ENCODE measurements at places on chromosomes 11 and 22.

DNA sequence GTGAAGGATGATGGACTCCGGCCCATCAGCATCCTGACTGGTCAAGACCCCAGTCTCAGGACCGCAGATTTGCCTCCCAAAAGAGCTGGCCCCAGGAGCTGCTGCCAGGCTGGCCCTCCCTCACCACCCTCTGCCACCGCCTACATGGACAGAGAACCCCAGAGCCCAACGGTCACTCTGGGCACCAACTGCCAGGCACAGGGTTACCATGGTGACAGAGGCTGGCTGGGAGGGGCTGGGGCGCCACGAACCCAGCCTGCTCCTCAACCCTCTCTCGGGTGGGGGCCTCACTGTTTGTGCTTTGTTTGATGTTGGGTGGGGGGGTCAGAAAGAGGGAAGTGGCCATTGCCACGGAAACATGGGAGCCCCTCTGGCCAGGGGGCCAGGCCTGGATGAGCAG is 55.8 kb downstream of the ELFN2 start:
- DNase-seq: no peak

- DNase-seq: no peak
Observed at GRCh38 chr11:94544646-94545263, 1.0 kb downstream of the FUT4 start.

- no peak for DNase-seq
Observed at GRCh38 chr11:14075118-14076078, 112.9 kb downstream of the SPON1 start.

DNA sequence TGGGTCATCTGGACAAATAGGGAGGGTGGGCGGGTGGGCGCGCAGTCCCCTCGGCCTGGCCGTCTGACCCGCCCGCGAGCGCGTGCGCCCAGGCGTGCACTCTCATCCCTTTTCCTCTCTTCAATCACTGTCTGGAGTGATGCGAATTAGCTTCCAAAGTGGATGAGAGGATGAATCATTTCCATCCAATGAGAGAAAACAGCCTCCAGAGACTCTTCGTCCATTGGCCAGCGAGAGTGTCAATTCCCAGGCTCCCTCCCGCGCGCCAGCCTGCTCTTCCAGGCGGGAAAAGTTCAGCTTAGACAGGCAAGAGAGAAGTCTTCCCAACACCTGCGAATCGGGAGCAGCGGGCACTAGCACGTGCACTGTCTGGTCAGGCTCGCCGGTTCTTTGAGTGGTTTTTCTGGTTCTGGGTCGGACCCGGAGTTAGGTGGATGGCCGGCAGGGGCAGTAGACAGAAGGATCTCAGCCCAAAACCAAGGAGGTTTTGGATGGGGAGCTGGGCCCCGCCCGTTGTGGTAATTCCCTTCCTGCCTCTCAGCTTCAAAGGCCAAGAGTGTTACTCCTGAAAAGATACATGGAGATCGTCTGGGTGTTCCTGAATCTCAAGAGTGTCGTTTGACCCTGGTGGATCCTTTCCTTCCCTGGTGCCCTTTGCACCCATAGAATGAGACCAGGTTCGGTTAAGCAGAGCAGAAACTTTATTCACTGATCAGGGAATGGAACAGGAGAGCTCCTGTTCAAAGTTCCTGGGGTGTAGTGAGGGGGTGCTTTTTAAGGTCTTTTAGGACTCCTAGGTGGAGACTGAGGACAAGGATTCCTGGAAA is 33.4 kb upstream of the GLYATL1 start:
- peak; percentile 92 for DNase-seq

DNA sequence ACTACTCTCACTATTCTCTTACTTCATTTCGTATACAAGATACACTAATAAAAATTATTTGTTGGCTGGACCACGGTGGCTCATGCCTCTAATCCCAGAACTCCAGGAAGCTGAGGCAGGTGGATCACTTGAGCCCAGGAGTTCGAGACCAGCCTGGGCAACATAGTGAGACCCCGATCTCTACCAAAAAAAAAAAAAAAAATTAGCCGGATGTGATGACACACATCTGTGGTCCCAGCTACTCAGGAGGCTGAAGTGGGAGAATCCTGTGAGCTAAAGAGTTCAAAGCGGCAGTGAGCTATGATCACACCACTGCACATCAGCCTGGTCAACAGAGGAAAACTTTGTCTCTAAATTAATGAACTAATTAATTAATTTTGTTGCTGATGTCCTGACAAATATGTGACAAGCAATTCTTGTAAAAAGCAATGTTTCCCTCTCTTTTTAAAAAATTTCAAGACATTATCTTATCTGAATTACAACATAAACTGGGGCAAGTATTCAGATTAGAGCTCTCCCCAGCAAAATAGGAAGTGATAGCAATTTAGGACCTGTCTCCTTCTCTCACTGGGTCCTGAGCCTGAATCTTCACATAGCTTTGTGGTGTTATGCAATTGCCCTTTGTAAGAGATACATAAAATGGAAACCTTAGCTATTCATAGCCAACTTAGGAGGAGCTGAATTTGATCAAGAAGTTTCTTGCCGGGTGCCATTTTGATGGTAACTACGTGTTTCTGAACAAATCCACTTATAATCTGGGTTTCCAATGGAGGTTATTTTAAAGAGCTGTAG is 17.6 kb upstream of the TMA7B start:
- no peak for DNase-seq

DNA sequence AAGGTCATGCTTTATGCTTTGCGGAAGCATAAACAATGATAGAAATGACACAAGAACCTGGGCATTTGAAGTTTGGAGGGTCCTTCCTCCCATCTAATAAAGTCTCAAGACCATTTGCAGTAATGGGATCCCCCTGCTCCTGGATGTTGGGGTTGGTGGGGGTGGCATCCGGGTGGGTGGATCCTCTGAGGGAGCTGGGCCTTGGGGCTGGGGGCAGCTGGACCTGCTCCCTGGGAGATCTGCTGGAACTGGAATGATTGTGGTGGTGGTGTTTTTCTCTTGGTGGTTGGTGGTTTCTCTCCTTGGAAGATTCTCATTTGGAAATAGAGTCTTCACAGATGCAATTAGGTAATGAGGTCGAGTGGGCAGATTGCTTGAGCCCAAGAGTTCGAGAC is 2.2 kb upstream of the NAP1L4 start:
- no peak for DNase-seq

DNA sequence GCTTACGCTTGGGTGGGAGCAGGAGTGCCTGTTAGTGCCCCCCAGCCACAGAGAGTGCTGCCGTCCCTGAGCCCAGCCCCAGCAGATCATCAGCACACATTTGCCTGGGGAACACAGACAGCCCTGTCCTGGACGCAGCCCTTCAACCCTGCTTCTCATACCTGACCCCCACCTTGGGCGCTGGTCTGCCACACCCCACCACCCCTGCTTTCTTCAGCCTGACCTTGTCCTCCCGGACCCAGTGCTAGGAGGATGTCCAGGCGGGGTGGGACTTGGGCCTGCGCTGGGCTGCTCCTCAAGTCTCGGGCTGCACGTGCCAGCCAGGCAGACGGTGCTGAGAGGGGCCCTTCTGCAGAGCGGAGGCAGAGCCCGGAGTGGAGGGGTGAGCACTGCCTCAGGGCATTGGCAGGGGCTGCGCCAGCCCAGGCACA is 119.2 kb downstream of the KCNQ1OT1 start:
- DNase-seq: no peak

GRCh38 chr22:19970031-19970478 is 28.4 kb upstream of the TXNRD2 start:
- DNase-seq: no peak

DNA sequence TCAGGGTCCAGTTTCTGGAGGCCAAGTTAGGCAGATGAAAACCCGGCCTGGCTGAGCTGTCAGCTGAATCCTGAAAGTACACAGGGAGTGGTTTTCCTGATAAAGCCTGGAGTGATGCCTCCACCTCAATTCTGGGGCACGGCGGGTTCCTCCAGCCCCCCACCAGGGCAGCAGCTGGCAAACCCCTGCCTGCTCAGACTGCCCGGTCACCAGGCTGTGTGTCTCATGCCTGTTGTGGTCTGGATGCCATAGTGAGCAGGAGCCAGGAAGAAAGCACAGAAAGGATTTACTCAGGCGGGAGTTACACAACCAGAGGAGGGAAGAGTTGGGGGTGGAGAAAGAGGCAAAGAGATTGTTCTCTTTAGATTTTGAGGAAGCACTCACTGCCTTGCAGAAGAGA is 119.9 kb upstream of the RASSF10 start:
- DNase-seq: peak; percentile 78

GRCh38 chr11:134731213-134731961 is 319.3 kb upstream of the B3GAT1 start:
- DNase-seq: no peak

- peak; percentile 43 for DNase-seq
Observed at GRCh38 chr22:45208993-45209838, 31.5 kb downstream of the KIAA0930 start.

DNA sequence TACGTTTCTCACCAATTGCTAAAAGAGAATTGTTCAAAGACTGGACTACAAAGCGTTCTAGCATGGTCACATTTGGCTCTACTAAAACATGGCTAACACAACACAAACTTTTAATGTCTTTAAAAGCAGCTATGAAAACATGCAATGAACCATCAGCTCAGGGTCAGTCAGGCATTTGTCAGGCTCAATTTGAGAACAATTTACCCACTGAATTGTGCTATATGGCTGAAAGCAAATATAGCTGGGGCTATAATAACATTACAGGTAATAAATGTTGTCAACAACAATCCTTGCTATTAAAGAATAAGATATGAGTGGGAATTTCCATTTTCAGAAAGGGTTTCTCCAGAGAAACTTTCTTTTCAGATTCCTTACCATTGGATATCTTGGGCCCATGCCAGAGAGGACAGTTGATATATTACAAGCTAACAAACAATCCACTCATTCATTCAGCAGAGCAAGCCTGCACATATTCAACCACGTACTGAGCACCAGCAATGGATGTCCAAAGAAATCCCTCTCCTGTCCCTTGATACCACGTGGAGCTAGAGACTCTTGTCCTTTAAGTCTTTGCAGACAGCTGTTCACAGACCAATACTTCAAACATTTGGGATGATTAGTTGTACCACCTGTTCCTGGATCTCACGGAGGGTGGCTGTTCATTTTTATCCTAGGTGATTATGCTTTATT is 82.5 kb upstream of the DDI1 start:
- no peak for DNase-seq

- DNase-seq: no peak
Observed at GRCh38 chr11:111514216-111515031, at the start of gene HOATZ. Gene HOATZ (plus strand): TSS chr11:111514778. CDS start chr11:111514785, 7 bp downstream.

DNA sequence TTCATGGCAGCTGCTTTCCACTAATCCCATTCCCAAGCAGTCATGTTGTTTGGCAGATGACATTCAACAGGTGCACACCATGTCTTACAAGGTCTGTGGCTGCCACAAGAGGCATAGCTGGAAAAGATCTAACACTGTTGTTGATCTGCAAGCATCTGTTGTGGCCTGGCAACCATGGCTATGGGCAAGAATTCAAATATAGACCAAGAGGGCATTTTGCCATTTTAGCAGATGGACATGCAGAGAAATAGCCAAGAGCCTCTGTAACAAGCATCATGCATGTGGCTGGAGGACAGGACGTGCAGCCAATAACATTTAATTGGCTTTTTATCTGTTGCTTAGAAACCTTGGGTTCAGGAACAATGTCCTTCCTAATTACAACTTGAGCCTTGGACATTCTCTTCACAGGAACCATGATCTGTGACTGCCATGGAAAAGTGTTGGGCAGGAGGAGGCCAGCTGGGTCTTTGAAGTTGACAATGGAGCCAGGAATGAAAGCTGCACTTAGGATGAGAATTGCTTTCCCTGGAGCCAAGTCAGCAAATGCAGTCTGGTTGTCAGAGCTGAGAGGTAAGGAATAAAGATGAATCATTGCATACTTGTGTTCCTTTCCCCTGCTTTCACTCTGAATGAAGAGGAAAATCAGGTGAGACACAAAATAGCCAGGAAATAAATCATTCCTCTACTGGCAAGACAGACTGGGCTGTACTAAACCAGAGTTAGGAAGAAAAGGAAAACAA is 113.6 kb upstream of the ANO5 start:
- no peak for DNase-seq

- no peak for DNase-seq
Observed at GRCh38 chr22:24054356-24054755, 43.3 kb downstream of the CABIN1 start.

- DNase-seq: no peak
Observed at GRCh38 chr11:68517121-68517741, 56.7 kb downstream of the PPP6R3 start.

DNA sequence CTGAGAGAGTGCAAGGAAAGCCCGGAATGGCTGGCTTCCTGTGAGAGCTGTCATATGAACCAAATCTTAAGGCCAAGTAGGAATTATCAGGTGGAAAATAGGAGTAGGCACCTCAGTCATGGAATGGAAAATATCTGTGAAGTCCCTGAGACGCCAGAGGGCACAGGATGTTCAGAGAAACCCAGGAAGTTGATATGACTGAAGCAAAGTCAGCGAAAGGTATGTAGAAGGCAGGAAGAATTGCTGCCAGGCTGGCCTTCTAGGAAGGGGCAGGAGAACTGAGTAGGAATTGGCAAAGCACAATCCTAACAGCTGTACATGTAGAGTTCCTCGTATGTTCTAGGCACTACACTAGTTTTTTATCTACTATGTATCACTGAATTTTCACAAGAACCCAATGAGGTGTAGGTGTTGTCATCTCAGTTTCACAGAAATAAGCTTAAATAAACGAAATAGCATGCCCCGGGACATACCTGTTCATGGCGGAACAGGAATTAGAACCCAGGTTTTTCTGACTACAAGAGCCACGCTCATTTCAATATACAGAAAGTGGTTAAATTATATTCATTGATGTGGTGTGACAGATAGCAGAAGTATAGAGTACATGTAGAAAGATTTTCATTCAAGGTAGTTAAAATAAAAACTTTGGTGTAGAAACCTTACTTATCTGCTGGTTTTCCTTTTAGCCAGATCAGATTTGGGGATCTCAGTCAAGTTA is 17.0 kb downstream of the HMGXB4 start:
- no peak for DNase-seq

DNA sequence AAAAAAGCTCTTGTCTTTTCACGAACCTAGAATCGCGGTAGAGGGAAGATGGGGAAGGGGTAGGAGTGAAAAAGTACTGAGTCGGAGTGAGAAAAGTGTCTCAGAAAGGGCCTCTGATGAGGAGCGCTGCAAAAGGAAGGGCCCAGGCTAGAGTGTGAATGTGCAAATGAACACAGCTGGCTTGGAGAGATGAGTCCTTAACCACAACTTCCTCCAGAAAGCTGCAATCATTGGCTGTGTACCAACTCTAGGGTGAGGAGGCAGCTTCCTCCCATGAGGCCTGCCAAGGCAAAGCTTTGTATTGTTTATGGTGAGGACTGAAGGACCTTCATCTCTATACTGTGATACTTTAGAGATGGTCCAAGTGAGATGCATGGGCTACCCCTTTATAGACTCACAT is 566.9 kb upstream of the ANO5 start:
- DNase-seq: no peak

DNA sequence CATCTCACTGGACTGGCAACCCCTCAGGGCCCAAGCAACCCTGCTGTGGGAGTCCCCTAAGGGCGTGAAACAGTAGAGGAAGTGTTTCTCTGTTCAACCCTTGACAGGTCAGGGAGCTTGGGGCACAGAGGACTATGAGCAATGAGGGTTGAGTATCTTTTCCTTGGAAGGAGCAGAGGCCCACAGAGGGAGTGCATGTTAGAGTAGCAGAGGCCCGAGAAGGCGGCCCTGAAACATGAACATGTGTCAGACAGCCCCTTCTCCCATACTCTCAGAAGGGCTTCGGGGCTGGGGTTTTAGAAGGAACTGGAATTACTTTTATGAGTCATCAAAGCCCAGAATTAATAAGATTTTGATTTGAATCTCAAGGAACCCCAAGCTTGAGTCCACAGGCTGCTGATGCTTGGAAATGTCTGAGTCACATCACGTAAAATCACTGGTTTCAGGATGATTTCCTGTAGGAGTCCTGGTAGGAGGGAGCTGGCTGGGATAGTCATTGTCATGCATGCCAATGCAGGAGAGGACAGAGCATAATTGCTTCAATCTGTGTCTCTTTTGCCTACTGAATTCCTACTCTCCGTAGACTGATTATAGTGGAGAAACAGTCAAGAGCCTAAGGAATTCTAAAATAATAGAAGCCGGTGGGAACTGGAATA is 22.6 kb downstream of the C11orf71 start:
- peak; percentile 79 for DNase-seq

All from stromal cell of bone marrow (primary cell).